ENCODE measurements at places on chromosomes 5 and 9.

- DNase-seq: no peak
Observed at GRCh38 chr9:125536776-125537175, 170.2 kb downstream of the MAPKAP1 start.

- no peak for DNase-seq
Observed at GRCh38 chr5:153711755-153712154, 221.3 kb downstream of the GRIA1 start.

DNA sequence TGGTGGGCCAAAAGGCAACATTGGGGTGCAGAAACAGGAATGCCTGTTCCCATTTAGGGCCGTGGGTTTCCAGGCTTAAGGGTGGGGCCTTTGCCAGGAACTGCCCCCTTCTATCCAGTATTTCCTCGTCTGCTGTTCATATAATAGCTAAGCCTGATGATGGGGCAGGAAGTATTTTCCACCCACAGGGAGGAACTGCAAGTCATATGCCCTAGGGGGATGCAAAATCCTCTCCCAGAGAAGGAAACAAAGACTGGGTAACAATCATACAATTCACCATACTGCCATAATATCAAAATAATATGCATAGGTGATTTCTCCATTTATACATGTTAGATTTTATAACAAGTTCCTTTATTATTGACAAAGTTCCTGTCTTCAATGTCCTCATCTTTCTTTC, 20.5 kb upstream of the RPS23 start:
- no peak for DNase-seq

DNA sequence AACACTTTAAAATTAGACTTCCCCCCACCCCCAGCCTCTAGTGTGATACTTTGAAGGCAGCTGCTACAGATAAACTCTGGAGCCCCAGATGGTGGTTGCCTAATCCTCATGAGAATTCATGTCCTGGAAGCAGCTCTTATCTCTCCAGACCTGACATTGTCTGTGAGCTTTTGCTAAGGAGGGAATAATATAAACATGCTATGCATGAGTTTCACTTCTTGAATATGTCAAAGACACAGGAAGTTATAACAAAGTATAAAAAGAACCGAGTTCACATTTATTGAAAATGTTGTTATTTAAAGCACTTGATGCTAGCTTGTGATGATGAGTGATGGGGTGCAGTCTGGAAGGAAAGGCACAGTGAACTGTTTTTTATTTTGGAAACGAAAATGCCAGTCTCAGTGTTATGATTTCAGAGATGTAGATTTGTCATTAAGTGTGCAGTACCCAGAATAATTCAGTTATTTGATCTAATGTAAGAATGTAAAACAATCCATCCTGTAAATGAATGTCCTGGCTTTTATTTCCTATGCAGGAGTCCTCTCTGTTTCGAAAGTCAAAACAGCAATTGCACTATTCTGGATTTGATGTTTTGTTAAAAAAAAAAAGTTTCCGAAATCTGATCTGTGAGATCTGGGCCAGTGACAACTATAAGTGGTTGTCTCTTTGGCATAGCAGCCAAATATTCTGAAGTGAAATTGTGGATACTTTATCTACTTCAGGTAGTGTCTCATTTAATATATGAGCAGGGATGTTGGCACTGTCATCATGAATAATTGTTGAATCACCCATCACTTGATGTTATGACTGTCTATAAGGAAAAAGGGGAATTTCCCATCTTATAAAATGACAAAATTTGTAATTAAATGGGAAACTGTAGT, 77.0 kb downstream of the ZCCHC7 start:
- no peak for DNase-seq

GRCh38 chr5:73104326-73104725, 16.0 kb upstream of the TMEM171 start:
- DNase-seq: no peak

- DNase-seq: no peak
Observed at GRCh38 chr9:37921168-37921510, 17.2 kb upstream of the SLC25A51 start.

DNA sequence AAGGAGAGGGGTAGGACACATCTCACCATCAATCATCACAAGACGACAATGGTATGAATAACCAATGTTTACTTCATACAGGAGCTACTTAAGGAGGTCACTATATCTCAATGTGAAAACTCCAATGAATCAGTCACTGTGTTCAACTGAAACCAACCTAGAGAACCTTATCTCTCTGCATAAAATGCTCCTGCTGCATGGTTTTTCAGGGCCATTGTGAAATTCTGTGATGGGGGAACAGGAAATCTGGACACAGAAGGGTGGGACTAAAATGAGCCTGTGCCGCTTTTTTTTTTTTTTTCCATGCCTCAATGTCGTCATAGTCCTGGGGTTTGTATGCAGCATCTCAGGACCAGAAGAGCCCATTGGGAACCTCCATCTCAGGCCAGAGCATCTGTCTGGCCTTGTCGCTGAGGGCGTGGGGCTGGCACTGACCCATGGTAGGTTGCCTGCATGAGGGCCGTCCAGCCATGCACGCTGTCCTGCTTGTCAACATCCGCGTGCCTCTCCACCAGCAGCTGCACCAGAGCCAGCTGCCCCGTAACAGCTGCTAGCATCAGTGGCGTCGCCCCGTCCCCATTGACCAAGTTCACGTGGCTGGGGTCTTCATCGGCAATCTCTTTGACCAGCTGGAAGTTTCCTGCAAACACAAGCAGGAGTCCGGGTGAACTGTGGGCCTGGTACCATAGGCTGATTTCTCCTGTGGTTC, 12.7 kb downstream of the ANKS6 start:
- DNase-seq: no peak

DNA sequence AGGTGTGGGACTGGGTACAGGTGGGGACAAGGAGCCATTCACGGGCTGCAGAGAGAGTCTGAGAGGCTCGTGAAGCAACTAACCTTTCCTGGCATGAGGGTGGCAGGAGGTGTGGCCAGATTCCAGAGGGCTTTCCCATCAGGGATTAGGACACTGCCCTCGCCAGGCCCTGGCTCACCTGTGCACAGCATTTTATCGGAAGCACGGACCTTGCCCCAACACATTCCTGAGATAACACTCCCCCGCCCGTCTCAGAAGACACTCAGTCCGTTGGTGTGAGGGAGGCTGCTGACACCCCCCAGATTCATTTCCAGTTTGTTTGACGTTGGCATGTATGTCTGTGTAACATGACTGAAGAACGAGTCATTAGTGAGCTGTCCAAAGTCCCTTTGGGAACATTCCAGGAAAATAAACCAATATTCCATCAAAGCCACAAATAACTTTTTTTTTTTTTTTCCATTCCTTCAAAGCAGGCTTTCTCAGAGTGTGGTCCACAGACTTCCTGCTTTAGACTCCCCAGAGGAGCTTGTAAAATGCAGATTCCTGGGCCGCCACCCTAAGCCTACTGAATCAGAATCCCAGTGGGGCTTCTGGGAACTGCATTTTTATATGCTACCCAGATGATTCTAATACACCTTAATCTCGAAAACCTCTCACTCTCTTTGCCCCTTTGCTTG, 23.4 kb downstream of the WWC1 start:
- no peak for DNase-seq

GRCh38 chr5:4142842-4143241, 547.2 kb downstream of the IRX1 start:
- no peak for DNase-seq

DNA sequence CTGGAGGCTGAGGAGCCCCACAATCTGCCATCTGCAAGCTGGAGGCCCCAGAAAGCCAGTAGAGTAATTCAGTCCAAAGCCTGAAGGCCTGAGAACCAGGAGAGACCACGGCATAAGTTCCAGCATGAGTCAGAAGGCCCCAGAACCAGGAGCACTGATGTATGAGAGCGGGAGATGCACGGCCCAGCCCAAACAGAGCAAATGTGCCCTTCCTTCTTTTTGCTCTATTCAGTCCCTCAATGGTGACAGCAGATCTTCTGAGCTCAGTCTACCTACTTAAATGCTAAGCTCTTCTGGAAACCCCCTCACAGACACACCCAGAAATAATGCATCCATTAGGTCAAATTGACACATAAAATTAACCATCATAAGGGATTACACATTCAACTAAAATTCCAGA, 277.6 kb downstream of the ATPSCKMT start:
- no peak for DNase-seq

- no peak for DNase-seq
Observed at GRCh38 chr9:125436613-125437443, 175.2 kb downstream of the GAPVD1 start.

DNA sequence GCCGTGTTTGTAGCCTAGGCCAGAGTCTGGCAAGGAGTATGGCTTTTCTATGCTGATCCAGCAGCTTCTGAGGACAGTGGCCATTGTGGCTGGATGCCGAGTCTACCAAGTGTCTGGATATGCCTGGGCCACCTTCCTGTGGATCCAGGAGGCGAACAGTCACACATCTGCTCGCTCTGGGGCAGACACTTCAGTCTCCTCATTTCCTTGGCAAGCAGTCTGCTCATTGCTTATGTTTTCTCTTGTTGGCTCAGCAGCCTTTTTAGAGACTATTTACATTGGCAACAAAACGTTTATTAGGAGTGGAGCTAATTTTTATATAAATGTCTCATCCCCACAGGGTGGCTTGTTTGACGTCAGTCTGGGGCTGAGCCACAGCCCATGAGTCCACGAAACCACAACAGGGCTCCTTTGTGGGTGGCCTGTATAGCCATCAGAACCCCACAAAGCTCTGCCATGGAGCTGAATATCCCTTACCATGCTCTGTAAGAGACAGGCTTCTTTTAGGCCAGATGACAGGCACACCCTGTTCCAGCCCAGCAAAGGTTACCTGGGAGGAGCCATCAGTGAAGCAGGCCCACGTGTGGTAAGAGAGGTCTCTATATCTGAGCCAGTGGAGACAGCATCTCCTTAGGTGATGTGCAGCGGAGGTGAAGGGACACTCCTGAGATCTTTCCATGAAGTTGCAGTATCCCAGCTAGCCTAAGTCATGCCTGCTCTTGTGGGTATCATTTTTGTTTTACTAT, 221.7 kb downstream of the DIRAS2 start:
- DNase-seq: peak; percentile 63

DNA sequence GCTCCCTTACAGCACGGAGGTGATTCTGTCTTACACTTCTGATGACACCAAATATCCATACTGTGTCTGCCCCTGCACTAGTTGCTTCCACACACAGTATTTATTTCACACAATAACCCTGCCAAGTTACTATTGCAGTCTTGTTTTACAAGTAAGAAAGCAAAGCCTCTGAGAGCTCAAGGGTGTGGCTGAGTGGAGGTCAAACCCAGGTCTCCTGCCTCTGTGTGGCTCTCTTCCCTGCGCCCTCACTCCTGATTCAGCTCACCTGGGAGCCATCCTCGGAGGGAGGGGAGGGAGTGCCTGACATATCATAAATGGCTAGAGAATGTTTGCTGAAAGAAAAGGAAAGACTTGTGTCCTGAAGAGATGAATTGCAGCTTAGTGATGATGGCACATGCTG, 41.0 kb downstream of the MVB12B start:
- no peak for DNase-seq

- no peak for DNase-seq
Observed at GRCh38 chr5:133697536-133698258, 85.4 kb upstream of the FSTL4 start.

DNA sequence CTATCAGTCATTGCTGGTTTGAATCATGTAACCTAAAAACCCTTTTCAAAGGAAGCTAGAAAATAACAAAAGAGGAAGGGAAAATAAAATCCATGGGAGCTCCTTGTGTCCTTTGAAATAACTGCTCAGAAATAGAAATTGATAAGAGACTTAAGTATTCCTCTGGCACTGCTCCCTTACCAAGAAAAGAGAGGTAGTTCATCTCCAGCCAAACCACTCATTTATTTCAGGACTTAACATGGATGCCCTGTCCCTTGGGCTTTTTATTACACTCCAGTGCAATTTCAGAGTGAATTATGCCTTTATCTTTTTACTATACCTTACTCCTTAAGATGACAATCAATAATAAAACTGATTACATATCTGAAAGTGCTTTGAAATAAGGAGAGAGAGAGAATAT, 61.0 kb downstream of the MUSK start:
- no peak for DNase-seq

GRCh38 chr9:21535396-21535795, 53.3 kb upstream of the IFNE start:
- no peak for DNase-seq

GRCh38 chr9:121445986-121446385, 53.7 kb downstream of the GGTA1 start:
- DNase-seq: no peak

- DNase-seq: no peak
Observed at GRCh38 chr5:156375895-156376495, 49.0 kb downstream of the SGCD start.

Data from cerebellar cortex (tissue), 1 donor.